Stimulated activated CD8-positive, alpha-beta memory T cell treated with anti-CD3 and anti-CD28 coated beads, Interleukin-15, amount 100 ng/mL, for 24 hours (primary cell): ENCODE measurements at places on chromosomes 6 and 20.

- no peak for DNase-seq
Measured at GRCh38 chr20:2699775-2700413, 7.3 kb downstream of the EBF4 start.

DNA sequence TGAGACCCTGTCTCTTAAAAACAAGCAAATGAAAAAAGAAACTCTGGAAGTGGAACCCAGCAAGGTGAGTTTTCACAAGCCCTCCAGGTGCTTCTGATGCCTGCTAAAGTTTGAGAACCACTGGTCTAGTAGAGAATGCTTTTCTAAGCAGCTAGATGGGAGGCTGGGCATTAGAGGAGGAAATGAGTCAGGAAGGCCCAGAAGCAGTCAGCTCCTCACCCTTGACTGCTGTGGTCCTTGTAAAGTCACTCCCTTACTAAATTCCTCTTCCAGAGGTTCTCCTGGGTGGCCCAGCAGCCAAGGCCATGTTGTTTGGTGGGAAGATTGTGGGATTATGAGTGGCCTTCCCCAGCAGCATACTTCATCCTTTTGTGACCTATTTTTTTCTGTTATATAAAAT is 52.0 kb upstream of the FYN start:
- DNase-seq, result no peak

DNA sequence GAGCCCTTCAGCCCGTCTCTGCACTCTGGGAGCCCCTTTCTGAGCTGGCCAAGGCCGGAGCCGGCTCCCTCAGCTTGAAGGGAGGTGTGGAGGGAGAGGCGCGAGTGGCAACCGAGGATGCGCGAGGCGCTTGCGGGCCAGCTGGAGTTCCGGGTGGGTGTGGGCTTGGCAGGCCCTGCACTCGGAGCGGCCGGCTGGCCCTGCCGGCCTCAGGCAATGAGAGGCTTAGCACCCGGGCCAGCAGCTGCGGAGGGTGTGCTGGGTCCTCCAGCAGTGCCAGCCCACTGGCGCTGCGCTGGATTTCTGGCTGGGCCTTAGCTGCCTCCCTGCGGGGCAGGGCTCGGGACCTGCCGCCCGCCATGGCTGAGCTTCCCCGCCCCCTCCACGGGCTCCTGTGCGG is 49.8 kb downstream of the GMPR start:
- no peak for DNase-seq

GRCh38 chr20:376750-377149 is 3.8 kb upstream of the TRIB3 start:
- no peak for DNase-seq

DNA sequence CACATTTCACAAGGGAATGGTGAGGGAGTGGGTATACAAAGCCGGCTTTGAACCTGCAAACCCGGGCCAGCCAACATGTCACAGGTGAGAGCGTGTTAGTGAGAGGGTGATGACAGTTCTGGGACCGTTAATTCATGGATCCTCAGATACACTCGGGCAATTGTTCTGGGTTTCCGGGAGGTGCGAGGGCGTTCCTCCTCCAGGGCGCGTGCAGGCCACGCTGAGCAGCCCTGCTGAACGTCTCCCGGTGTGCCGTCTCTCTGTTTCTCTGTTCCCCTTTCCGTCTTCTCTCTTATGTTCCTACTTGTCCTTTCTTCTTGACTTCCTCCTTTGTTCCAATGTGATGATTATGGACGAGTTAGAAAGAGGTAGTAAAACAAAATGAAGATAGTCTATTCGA is 130.0 kb upstream of the GMDS start:
- DNase-seq, result no peak

- DNase-seq, result no peak
Measured at GRCh38 chr6:5778317-5778857, 228.3 kb downstream of the NRN1 start.

DNA sequence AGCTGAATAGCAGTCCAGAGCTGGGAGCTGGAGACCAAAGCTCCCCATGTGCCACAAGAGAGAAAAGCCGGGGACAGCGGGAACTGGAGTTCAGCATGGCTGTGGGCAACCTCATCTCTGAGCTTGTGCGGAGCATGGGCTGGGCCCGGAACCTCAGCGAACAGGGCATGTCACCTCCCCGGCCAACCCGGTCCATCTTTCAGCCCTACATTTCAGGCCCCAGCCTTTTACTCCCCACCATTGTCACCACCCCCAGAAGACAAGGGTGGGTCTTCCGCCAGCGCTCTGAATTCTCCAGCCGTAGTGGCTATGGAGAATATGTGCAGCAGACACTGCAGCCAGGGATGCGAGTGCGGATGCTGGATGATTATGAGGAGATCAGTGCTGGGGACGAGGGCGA is 4.0 kb downstream of the CUL9 start:
- no peak for DNase-seq

DNA sequence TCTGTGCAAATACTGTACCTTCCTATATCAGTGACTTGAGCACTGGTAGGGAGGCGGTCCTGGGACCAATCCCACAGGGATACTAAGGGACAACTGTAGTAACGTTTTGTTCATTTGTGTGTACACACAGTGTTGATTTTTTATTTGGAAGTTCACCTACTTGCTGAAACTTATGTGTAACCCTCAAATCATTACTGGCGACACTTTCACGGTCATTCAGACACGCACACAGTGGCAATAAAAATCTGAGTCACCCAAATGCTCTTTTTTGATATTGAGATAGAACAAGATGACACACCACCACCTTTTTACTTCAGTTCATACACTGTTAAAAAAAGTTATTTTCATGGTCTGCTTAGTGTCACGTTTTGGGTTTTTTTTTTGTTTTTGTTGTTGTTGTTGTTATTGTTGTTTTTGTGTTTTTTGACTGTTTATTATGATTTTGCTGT is 79.8 kb downstream of the QKI start:
- no peak for DNase-seq

DNA sequence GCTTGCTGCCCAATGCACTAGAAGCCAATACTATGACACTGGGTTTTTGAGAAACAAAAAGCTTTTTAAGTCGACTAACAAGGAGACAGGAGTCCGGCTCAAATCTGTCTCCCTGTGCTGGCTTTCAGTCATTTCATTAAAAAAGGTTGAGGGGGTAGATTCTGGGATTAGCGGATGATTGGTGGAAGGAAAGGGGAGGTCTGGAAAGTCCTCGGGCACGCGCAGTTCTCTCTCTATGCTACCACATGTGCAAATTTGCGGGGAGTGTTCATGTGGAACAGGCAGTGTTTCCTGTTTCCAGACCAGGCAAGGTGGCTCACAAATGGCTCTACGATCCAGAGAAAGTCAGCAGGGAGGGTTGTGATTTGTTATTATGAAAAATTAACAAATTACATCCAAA is 89.1 kb upstream of the TOX2 start:
- DNase-seq, result no peak

- DNase-seq, result no peak
Measured at GRCh38 chr20:59010321-59010994, 3.4 kb upstream of the CTSZ start.

DNA sequence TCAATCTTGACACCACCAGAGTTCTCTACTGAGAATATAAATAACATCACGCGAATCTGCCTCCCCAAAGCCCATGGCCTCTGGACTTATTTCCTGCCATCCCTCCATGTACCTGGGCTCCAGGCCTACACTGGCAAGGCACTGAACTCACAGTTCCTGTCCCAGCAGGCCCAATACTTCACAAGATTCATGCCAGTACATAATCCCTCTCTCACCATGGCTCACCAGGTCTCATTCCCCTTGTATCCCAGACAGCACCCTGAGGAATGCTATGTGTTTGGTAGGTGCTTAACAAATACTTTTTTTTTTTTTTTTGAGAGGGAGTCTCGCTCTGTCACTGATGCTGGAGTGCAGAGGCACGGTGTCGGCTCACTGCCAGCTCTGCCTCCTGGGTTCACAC is 1.9 kb downstream of the KIF16B start:
- no peak for DNase-seq

- no peak for DNase-seq
Measured at GRCh38 chr6:37093728-37094069, 76.3 kb upstream of the PIM1 start.

DNA sequence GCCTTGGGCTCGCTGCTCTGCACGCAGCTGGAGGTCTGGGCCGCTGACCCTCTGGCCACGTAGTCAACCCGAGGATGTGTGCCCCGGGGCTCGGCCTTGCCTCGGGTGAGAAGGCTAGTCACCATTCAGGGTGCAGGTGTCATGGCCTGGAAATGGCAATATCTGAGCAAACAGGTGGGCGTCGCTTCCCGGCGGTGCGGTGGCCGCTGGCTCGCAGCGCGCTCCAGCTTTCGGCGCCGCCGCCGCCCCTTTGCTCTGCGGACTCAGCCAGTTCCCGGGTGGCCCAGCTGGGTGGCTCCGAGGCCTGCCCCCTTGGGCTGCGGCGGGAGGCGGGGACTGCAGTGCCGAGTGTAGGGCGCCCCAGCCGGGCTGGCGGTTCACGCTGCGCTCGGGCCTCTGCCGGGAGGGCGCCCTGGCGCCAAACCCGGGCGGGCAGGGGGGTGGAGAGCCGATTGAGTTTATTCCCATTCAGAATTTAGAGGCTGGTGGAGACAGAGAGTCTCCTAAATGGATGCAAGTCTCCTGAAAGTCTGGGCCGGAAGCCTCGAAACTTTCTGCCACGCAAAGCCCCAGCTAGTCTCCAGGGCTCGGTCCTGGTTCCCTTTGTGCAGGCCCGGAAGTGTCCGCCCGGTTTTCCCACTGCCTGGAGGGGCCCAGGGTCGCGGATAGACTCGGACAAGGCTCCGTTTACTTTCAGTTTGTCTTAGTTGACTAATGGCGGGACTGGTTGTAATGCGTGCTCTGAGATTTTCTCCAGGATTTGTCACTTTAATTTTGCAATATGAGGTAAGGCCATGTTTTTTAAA is 11.3 kb upstream of the TFAP2A start:
- no peak for DNase-seq

DNA sequence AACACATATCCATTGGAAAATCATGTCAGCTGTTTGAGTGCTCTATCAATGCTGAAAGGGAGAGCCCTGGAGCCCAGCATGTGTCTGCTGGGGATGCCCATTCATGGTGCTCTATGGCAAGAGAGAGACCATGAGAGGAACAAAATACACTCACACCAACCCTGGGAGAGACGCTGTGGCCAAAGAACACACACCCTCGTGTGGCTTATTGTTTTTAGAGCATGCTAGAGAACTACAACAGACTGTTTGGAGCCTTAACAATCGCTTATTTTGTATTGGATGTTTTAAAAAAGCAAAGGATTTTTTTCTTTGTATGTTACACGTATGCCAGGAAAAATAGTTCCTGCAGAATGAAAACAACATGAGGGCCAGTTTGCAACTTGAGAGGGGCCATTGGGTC is 151.0 kb downstream of the SLC24A3 start:
- DNase-seq, result no peak

GRCh38 chr20:31839782-31840487 is 5.5 kb downstream of the FOXS1 start:
- no peak for DNase-seq

GRCh38 chr20:1813101-1813529 is 82.1 kb upstream of the SIRPA start:
- DNase-seq, result no peak

DNA sequence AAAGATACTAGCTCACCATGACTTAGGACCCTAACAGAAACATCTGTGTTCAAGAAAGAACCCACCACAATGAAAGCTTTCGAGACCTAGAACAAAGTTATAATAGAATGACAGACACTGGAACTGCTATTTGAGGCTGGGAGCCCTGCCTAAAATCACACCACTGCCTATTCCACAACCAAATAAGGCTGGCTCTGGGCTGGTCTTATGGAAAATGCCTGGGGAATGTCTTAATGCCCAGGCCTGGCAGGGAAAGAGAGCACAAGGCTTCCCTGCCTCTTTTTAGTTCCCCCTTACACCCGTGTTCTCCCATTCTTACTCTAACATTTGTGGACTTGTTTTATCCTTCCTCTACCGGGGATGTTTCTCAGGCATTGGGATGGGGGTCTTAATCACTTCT is 5.6 kb upstream of the METTL24 start:
- no peak for DNase-seq

DNA sequence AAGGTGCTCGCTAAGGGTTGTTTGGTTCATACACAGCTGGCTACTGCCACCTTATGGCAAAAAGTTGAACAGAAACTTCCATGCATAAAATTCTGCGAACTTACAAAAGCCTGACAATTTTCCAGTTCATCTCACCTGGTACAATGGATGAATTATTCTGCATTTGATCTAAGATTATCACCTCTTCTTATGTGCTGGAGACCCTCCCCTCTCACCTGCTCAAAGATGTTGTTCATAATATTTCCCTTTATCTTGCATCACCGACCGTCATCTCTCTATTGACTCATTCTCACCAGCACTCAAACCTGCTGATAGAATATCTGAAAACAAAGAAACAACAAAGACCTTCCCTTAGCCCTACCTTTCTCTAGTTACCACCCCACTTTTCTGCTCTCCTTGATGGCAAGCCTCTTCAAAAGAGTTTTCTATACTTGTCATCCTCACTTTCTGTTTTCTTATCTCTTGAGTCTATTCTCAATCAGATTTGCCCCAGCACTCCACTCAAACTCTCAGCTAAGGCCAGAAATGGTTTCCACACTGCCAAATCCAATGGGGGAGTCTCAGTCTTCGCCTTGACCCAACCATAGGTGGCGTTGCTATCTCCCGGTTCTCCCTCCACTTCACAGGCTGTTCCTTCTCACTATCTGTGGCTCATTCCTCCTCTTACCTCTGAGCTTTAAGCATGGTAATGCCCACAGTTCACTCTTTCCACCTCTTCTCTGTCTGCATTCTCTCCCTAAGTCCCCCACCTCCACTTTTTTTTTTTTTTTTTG is 25.8 kb downstream of the SNRNP48 start:
- DNase-seq, result no peak

DNA sequence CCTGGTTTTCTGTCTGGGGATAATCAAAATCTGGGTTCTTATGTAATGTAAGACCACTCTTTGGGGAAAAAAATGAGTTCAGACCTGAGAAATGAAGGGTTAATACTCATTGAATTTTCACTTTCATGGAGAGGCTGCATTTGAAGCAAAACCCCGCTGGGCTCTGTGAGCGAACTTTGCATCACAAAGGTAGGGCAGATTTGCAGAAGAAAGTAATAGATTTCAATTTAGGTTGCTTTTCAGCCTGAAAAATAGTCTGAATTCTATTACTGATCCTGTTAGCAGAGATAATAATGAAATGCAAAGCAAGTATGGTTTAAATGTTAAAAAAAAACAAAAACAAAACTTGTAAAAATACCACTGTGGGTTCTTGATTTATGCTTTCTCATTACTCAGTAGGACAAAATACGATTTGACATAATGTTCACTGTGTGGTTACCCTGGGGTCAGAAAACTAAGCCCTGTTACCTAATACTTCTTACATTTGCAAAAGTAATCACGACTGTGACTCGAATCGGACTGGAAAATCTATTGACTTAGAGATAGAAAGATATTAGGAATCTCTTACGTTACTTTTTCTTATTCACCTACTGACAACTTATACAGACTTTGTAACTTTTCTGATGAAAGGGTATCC is 72.2 kb downstream of the UST start:
- DNase-seq, result no peak
